NCI-H1694 (cell line): ENCODE measurements at places on chromosomes 11 and 22.

DNA sequence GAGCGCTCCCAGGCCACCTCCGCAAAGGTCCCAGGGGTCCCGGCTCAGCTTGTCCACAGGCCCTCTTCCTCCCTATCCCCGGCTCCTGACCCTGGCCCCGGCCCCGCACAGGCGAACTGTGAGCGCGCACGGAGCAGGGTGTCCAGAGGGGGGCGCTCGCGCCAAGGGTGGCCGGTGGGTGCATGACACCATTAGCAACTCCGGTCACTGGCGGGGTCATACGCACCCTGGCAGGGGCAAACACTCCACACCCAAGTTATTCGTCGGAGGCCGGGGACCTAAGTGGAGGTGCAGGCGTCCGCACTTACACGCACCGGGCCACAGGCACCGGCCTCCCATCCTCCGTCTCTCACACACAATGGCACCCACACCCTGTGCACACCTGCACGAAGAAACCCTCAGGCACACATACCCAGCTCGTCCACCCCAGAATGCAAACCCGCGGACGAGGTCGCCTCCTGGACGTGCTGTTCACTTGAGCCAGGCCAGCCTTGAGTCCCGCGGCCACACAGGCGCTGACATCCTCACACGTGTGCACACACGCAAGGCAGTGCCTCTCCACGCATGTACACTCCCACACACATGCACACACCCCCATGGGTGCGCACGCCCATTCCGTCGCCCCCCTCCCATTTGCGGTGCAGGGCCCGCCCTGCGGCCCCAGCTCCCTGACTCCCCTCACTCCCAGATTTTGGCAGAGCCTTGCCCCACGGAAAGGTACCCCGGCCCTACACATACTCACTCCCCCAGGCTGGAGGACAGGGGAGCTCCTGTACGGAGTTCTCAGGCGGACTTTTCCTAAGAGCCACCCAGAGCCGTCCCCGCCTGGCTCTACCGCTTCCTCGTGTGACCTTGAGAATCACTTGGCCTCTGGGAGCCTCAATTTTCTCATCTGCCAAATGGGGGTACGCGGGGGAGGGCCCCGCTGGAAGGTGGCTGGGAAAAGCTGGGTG is at the start of gene RASGRP2:
TSS of gene RASGRP2 (minus strand) at position 552 of the 953 bp plus-strand sequence. CDS start 1,276 bp downstream, outside the sequence.
- no peak for DNase-seq

DNA sequence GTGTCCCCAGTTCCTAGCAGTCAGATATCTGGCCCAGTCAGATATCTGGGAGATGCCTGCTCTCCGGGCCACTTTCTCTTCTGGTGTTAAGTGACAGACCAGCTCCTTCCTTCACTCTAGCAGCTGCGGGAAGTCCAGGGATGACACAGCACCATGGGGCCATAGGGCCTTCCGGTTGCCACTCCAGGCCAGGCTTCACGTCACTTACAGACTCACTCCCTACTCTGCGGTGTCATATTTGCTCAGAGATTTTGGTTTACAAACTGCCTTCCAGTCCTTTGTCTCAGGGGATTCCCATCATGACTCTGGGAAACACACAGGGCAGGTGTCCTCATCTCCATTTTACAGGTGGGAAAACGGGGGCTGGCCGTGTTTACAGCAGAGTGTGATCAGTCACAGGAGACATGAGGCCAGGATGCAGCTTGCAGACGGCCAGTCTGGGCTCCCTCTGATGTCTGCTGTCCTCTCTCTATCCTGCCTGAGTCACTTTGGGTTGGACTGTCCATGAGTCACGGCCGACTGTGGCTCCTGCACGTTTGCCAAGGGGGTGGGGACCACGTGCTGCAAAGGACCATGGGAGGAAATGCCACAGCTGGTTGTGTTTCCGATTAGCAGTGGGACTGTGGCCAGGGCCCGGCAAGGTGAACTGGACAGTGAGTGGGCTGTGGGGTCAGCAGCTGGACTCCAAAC is 8.2 kb upstream of the TBC1D22A start:
- DNase-seq: no peak

- DNase-seq: no peak
Observed at GRCh38 chr11:61776561-61777075, 15.8 kb downstream of the TMEM258 start.

DNA sequence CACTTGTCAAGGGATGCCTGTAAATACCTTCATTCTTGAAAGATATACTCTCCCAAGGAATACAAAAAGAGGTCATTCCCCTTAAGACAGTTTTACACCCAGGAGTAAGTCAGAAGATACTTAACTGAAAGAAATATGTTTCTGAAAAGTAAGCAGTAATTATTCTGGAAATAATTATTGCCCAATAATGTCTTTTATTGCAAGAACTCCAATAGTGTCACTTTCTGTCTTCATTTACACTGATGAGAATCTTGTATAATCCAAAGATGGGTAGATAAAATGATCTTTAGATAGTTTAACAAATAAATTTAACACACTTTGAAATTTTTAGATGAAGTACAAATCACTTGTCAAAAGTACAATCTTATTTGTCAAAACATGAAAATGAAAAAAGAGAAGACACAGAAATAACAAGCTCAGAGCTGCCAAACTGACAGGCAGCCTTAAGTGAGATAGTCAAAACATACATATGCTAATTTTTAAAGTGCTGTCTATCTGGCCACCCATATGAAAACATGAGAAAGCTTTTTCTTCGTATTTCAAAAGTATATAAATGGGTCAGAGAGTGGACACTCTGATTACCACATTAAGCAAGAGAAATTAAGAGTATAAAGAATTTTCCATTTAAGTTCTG is 225.1 kb downstream of the TTC28 start:
- no peak for DNase-seq

- DNase-seq: no peak
Observed at GRCh38 chr11:125433454-125434121, 62.5 kb downstream of the FEZ1 start.

GRCh38 chr11:41377709-41378394 is 81.6 kb downstream of the LRRC4C start:
- no peak for DNase-seq

DNA sequence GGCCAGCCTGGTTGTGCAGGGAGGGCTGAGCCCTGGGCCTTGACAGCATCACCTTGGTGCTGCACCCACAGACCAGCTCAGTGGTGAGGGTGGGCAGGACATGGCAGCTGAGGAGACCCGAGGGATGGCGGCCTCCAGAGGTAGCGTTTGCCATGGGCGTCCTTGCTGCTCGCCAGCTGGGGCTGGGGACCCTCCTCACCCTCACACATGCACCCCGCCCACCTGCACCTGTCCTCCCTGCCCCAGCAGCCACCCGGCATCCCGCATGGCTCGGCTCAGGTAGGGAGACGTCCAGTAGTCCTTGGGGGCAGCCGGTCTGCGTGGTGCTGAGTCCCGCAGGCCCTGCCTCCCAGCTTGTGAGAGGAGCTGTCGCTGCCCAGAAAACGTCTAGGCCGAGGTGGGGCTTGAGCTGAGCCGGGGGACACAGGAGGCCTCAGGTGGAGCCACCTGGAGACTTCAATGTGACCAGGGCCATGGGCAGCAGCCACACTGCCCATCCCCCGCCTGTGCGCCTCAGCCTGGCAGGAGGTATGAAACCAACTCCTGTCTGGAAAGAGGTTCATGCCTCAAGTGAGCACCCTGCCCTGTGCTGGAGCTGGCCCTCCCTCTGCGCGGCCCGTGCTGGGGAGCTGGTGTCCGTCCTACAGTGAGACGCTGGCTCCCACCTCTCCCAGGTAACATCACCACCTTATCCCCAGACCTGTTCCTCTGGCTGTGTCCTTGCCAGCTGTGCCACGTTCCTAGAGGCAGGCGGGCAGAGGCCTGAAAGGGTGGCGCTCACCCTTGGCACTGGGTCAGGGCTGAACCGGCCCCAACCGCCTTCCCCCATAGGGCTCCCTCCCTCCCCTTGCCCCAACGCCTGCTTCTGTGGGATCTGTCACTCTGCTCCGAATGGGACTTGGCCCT is 3.3 kb upstream of the TRABD start:
- DNase-seq: no peak

DNA sequence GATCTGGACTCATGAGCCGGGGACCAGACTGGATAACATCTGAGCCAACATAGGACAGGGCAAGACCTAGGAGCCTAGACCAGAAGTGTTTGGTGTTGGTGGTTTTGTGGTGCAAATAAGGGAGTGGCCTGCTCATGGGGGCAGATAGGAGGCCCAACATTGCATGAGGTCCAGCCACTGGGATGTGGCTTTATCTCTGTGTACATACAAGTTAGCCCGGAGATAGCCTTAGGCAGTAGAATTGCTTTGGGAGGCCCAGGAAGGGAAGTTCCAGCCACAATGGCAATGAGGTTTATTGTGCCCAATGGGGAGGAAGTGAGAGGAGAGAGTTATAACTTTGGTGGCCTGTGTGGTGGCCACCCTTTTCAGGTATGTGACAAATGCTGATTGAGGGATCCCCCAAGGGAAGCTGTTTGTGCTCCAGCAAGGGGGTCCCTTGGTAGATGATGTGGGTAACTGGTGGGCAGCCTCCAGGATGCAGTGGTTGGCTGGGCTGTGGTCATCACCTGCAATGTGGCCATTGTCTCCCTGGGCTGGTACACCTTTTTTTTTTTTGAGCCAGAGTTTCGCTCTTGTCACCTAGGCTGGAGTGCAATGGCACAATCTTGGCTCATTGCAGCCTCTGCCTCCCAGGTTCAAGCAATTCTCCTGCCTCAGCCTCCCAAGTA is 6.4 kb downstream of the LMO2 start:
- DNase-seq: no peak

DNA sequence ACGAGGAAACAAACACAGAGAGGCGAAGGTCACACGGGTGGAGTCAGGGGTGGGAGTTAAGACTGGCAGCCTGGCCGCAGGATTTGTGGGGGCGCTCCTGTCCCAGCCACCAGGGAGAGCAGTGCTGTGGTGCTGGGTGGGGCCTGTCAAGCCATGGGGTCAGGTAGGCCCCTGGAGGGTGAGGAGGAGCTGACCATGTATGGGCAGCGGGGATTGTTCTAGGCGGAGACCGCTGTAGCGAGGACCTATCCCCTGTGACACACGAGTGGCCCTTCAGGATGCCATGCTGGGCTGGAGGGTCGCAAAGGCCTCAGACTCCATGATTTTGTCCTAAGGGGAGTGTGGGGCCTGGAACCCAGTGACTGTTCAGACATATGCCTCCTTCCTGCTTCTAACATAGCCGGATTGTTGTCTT is 1.6 kb upstream of the RPS19BP1 start:
- no peak for DNase-seq

DNA sequence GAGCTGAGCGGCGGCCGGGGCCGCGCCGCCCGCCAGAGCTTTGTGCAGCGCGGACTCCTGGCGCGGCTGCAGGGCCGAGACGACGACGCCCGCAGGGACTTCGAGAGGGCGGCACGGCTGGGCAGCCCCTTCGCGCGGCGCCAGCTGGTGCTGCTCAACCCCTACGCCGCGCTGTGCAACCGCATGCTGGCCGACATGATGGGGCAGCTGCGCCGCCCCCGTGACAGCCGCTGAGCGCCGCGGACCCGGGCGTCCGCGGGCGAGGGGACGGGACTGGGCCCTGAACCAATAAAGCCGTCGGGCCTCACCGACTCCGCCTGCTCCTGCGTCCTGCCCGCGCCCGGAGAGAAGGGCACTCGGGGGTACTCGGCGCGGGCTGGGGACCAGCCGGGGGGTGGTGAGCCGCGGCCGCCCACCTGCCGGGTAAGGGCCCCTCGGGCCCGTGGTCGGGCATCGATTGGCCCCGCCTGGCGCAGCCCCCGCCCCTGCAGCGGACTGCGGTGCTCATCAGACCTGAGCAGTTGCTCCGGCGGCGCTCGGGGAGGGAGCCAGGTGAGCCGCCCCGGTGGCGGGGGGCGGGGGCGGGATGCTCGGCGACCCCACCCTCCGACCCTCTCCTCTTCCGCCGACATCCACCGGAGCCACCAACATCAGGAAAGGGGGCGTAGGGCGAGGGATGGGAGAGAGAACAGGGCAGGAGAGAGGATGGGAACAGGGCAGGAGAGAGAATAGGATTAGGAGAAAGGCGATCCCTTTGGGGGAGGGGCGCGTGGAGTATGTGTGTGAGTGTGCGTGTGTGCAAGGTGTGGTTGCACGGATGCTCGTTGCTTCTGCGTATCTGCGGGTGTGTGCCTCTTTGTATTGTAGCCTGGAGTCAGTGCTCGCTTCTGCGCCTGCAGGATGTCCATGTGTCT is at the start of gene TMEM25:
TSS of gene TMEM25 (plus strand) at position 510 of the 914 bp plus-strand sequence. CDS start 610 bp downstream, outside the sequence.
- no peak for DNase-seq

DNA sequence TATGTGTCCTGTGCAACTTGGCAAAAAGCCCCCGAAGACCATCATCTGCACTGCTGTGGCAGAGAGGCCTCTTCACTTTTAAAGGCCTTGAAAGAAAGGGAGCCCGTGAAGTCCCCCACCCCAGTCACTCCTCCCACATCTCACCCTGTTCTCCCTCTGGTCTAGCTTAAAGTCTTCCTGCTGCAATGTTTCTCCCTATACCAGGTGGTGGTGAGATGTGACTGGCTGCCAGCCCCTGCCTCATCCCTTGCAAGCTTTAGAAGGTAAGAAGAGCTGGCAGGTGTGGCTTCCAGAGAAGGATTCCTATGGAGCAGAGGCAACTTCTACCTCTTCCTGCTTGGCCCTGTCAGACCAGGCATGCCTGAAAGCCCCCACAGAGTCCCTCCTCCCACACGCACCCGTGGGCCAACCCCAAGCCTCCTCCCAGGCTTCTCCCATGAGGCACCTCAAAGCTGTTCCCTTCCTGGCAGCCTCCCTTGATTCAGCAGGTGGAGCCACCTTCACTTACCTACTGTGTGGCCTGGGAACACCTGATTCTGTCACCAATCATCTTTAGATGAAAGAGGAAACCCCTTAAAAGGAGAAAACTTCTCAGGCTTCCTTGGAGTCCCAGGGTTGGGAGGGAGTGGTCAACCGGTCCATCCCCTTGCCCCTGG is 4.0 kb upstream of the TRIM29 start:
- DNase-seq: no peak

GRCh38 chr22:23997092-23997491 is 8.2 kb downstream of the GSTT4 start:
- DNase-seq: no peak

GRCh38 chr11:59967677-59968394 is 4.0 kb downstream of the OOSP4A start:
- DNase-seq: no peak

DNA sequence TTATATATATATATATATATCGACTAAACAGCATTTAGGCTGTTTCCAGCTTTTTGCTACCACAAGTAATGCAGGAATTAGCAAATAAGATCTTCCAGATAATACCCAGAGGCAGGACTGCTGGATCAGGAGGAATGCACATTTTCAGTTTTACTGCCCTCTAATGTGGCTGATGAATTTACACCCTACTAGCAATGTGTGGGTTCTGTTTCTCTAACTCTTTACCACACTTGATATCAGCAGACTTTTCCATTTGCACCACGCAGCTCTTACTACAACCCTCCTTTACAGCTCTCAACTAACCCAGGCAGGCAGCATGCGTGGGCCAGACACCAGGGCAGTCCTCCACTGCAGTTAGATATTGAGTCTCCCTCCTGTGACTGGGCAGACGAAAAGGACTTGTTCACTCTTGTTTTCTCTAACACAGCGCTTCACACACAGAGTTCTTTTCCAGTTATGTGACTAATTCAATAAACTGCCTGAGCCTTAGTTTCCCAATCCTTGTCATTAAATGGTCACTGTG is 67.7 kb downstream of the IGLL5 start:
- DNase-seq: no peak
